ENCODE measurements at places on chromosomes 7 and 10.

- no peak for DNase-seq
Measured at GRCh38 chr7:51187941-51188340, 128.7 kb downstream of the COBL start.

DNA sequence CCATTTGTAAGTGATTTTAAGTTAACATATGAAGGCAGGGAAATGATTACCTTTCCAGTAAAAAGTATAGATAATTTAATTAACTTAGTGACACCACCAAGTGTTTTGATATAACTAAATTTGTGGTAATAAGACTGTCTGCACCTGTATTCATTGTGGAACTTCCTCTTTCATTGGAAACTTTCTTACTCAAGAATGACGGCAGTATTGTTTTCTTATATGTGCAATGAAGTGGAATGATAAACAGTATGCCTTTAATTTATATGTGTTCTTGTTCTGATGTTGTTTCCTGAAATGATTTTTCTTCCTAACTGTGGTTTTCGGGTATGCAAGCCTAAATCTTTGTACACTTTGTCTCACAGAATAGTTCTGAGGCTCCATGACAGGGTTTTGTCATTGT is 46.4 kb downstream of the CASD1 start:
- DNase-seq = no peak

GRCh38 chr7:147483634-147484292 is 1106.8 kb upstream of the C7orf33 start:
- no peak for DNase-seq

- DNase-seq = peak; percentile 22
Measured at GRCh38 chr10:13712837-13713581, 126.2 kb downstream of the PRPF18 start.

- DNase-seq = no peak
Measured at GRCh38 chr7:139382439-139382838, 22.7 kb downstream of the LUC7L2 start.

DNA sequence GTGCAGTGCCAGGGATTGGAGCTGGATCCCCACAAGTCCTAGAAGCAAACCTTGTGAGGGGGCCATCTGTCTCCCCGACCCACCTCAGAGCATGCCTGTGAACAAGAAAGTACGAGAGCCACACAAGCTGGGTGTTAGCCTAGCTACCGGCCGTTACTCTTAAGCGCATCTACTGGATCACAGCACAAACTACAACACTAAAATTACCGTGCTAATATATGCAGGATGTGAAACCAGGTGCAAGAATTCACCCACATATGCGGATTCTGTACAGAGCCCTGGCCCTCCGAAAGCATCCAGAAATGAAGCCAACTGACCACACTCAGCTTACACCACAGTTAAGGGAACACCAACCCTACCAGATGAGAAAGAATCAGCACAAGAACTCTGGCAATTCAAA is 16.0 kb upstream of the PRSS1 start:
- no peak for DNase-seq

GRCh38 chr10:7834262-7834661 is 16.0 kb downstream of the TAF3 start:
- no peak for DNase-seq

GRCh38 chr10:78309536-78310237 is 276.0 kb downstream of the RPS24 start:
- no peak for DNase-seq

DNA sequence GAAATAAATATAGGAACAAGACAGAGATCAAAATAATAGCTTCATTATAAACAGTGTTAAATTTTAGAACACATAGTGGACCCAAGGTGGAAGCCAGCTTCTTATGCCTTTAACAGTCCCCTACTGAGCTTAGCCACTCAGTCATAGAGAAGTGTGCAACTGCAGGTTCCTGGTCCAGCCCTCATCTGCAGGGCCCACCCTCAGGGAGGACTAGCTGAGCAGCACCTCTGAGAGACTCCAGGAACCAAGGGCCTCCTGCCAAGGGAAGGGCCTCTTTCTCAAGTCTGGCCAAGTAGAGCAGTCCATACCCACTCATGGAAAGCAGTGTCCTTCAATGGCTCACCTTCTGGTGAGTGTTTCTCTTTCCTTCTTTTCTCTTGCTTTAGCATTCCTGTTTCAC is 173.7 kb upstream of the PRPS1L1 start:
- DNase-seq = no peak

GRCh38 chr7:120996333-120996987 is 7.9 kb downstream of the CPED1 start:
- peak; percentile 73 for DNase-seq

GRCh38 chr7:907158-907980 is 31.0 kb downstream of the GET4 start:
- DNase-seq = no peak

GRCh38 chr10:36455526-36456133 is 669.8 kb upstream of the ANKRD30A start:
- DNase-seq = no peak

DNA sequence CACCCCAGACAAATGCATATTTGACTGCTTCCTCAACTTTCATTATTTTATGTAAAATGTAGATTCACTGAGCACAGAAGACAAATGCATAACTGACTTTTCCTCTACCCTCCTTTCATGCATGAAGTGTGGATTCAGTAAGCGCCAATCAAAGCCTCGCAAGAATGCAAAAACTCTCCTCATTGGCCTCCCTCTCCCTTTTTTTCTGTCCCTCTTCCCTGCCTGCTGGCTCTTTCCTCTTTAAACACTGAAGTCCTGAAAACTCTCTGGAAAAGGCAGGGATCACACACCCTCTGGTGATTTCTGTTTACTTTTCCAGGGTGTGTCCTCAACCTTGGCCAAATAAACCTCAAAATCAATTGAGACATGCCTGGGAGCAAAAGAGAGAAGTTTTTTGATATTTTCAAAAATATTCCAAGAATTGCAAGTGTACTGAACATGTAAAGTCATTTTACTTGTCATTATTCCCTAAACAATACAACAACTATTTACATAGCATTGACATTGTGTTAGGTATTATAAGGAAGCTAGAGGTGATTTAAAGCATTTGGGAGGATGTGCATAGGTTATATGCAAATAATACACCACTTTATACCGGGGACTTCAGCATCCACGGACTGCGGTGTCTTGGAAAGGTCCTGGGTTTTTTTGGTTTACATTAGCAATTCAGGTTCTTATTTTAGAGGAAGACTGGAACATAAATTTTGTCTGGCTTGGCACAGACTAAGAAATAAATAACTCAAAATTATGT is 71.4 kb downstream of the SEC61G start:
- DNase-seq = no peak

- no peak for DNase-seq
Measured at GRCh38 chr10:13087986-13088618, 11.9 kb upstream of the OPTN start.

GRCh38 chr7:130324306-130324943 is 20.2 kb upstream of the CPA5 start:
- no peak for DNase-seq

DNA sequence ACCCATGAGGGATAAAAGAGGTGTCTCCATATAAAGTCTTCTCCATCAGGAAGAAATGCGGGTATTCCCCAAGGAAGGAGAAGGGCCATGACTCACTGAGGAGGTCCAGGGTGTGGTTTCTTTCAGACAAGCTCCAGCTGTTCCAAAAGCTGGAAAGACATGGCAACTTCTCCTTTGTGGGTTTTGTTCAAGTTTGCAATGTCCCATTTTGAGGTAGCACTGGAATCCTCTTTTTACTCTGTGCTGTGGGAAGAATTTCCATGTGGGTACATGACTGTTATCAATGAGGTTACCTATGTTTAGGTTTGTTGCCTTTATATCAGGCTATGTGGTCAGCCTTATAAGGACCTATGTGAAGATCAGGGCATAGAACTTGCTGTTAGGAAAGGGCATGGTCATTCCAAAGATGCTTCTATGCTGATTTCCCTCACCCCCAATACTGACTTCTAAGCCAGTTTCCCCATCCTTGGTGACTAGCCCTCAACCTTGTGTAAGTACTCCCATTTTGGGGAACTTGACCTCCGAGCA is 697.5 kb downstream of the INHBA start:
- DNase-seq = no peak

Measured in CD4-positive, alpha-beta T cell treated with Interleukin-17A for 4 hours (primary cell).